ENCODE measurements at places on chromosomes 1 and 21. TPM values are rescaled to one million over a fixed set of nuclear protein-coding genes. Genes with fewer than 3 reads are reported as not detected.

GRCh38 chr21:19853709-19854575, 1144.3 kb upstream of the NCAM2 start:
- H3K36me3 ChIP-seq, result no peaks in the 10 kb centered on the region
- H3K27ac ChIP-seq, result no peak overlapping the region
- no peaks in the 10 kb centered on the region for H3K4me1 ChIP-seq
- H3K27me3 ChIP-seq, result no peaks in the 10 kb centered on the region

SYNC gene
- not detected for total RNA-seq

- no peak overlapping the region for H3K27ac ChIP-seq
- H3K27me3 ChIP-seq, result no peaks in the 10 kb centered on the region
- no peak overlapping the region for H3K4me3 ChIP-seq
- DNase-seq, result peak; percentile 84
- H3K36me3 ChIP-seq, result no peaks in the 10 kb centered on the region
- no peaks in the 10 kb centered on the region for H3K4me1 ChIP-seq
These were observed 115.0 kb downstream of the SYF2 start for GRCh38 chr1:25117233-25117823.

- H3K36me3 ChIP-seq, result no peaks in the 10 kb centered on the region
- H3K4me3 ChIP-seq, result no peak overlapping the region
- H3K27me3 ChIP-seq, result no peaks in the 10 kb centered on the region
- no peak for DNase-seq
- no peaks in the 10 kb centered on the region for H3K4me1 ChIP-seq
These were observed 15.9 kb upstream of the CEP350 start for GRCh38 chr1:179938752-179939151.

CLCA4 gene
- not detected for total RNA-seq

DNA sequence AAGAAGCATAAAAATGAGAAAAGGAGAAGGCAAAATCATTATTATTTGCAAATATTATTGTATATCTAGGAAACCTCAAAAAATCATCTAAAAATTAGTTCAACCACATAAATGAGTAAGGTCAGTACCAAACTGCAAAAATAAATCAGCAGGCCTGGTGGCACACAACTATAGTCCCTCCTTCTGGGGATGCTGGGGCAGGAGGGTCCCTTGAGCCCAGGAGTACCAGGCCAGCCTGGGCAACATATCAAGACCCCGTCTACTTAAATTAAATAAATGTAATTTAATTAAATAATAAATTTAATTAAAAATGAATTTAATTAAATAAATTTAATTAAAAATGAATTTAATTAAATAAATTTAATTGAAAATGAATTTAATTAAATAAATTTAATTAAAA, 40.3 kb upstream of the TRIM67 start:
- no peak for DNase-seq
- no peaks in the 10 kb centered on the region for H3K4me1 ChIP-seq
- no peak overlapping the region for H3K27ac ChIP-seq
- H3K27me3 ChIP-seq, result no peaks in the 10 kb centered on the region

- no peaks in the 10 kb centered on the region for H3K27me3 ChIP-seq
These were observed 18.5 kb downstream of the SH3BP5L start for GRCh38 chr1:248807067-248807737.

DNA sequence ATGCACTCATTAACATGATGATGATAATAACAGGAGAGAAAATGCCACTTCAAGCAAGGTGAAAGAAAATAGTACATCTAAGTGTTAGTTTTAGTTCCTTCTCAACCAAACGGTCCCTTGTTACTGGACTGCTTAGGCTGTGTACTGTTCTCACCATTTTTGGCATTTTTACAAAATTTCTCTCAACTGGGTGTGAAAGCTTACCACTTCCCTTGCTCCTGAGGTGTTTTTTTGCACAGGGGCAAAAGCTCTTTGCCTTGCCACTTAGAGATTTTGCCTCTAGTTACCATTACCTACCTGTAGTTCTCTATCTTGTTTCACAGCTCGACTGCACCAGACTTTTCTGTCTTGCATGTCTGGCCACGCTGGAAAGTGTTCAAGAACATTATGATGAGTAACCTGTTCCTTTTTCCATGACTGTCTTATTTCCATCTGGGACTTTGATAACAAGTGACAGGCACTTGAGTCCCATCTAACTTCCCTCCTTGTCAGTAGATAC, 10.7 kb downstream of the NEK7 start:
- H3K4me1 ChIP-seq, result peaks cover 24% of the 10 kb centered on the region
- no peaks in the 10 kb centered on the region for H3K36me3 ChIP-seq
- H3K27me3 ChIP-seq, result no peaks in the 10 kb centered on the region

DNA sequence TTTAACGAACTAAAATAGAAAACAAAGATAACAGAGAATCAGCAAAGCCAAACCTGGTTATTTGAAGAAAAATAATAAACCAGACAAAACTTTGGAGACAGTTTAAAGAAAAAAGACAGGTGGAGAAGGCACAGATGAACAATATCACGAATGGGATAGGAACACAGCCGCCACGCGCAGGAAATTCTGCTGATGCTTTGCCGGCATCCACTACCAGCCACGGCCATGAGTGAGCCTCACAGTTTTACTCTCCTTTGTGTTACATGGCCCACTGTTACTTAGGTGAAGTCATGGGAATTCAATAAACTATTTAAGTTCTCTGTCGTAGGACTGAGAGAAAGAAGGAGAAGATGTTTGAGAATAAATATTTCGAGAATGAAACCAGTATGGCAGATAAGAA, 503.4 kb downstream of the TTLL7 start:
- no peak for DNase-seq
- no peaks in the 10 kb centered on the region for H3K4me1 ChIP-seq
- H3K36me3 ChIP-seq, result no peaks in the 10 kb centered on the region
- H3K27ac ChIP-seq, result no peak overlapping the region

- H3K27ac ChIP-seq, result no peak overlapping the region
- H3K4me3 ChIP-seq, result no peak overlapping the region
- DNase-seq, result no peak
- H3K36me3 ChIP-seq, result no peaks in the 10 kb centered on the region
- peaks cover 17% of the 10 kb centered on the region for H3K4me1 ChIP-seq
- H3K27me3 ChIP-seq, result peaks cover 68% of the 10 kb centered on the region
These were observed 249.1 kb upstream of the PTBP2 start for GRCh38 chr1:96472471-96472870.
